ENCODE measurements at places on chromosomes 12 and 14.

DNA sequence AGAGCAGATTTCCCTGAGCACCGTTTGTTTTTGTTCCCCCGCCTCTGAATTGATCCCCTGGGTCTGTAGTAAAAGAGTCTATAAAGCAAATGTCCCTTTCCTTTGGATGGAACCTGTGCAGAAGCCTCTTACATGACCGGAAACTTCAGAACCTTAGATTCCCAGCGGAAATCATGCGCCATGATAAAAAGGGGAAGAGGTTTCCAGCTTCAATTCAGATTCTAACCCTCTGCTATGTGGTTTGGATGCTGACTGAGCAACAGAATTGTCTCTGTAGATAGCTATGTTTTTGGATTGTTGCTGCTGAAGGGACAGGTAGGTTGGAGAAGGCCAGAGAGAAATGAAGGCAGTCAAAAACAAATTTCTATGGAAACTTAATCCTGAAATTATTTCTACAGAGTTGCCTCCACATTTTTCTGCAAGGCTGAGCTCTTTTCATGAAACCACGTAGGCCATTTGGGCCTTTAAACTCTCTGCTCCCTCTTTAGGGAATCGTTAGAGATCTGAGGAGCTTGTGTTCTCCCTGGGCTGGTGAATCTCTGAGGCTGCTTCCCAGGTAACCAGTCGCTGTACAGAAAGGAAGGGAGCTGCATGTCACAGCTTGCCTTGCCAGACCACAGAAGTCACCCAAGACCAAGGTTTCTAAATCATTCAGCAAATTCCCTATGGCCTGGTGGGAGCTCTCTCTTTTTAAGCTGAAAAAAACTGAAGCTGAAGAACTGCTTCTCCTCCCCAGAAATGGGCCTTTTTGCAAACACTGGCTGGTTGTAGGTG is 28.7 kb upstream of the OR10P1 start:
- no peak for DNase-seq

DNA sequence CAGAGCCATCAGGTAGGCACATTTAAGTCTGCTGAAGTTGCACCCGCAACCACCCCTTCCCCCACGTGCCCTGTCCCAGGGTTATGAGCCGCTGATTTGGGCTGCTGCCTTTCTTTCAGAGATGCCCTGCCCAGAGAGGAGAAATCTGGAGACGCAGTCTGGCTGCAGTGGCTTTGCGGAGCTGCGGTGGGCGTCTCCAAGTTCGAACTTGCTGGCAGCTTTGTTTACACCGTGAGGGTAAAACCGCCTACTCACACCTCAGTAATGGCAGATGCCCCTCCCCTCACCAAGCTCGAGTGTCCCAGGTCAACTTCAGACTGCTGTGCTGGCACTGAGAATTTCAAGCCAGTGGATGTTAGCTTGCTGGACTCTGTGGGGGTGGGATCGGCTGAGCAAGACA is 14.7 kb downstream of the PTCSC3 start:
- DNase-seq: no peak

GRCh38 chr12:132143336-132144071 is 615 bp downstream of the DDX51 start:
- no peak for DNase-seq

- DNase-seq: no peak
Observed at GRCh38 chr14:36524874-36525745, 5.1 kb upstream of the NKX2-1 start.

- DNase-seq: no peak
Observed at GRCh38 chr12:67964456-67964855, 24.8 kb upstream of the IFNG-AS1 start.

DNA sequence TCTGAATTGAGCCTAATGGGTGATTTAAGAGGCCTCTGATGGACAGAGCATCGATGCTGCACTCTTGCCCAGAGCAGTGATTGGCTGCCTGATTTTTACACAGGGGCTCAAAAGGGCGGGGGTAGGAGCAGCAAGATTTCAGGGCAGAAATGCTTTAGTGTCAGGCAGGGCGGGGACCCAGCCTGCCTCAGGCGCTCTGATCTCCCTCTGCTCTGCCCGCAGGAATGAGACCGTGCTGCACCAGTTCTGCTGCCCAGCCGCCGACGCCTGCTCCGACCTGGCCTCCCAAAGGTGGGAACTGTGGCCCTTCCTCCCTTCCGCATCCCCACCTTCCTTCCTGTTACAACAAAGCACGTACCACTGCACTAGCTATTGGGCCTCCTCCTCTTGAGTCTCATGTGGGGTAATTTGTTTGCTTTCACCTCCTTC is 32.4 kb downstream of the IQSEC3 start:
- DNase-seq: no peak

DNA sequence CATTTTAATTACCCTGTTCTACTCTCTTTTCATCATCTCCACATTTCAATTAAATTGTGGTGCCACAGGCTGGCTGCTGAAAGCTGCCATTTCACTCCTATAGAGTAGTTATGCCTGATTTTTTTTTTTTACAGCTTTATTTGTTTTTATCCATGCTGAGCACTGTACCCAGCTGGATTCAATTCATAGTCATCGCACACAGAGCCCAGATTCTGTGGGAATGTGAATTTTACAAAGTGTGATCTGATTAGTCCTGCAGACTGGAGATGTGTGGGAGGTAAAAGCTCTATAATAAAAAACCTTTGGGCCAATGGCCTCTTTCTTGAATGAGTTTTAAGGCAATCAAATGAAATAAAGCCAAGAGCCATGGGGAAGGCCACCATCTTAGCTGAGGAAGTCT is 190.2 kb downstream of the ANO4 start:
- no peak for DNase-seq
